Stimulated activated CD4-positive, alpha-beta T cell treated with anti-CD3 and anti-CD28 coated beads, Interleukin-2, amount 100 ng/mL, for 24 hours (primary cell): ENCODE measurements at places on chromosomes 7 and 10.

GRCh38 chr7:51187941-51188340 lies 128.7 kb downstream of the COBL start:
- no peak for DNase-seq

GRCh38 chr7:9890092-9890491 lies 1083.6 kb upstream of the PHF14 start:
- no peak for DNase-seq

DNA sequence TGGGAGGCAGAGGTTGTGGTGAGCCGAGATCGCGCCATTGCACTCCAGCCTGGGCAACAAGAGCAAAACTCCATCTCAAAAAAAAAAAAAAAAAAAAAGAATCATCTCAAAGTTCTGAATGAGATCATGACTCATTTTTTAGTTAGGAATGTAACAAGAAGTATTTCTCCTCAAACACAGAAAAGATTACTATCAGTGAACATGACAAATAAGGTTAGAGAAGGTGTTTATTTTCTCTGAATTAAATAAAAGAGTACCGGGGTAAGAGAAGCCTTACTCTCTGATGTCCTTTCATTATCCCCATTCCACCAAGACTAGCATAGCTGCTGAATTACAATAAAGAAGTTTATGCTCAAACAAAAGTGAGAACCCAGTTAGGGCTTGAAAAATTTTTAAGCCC lies 50.1 kb downstream of the IPMK start:
- no peak for DNase-seq

GRCh38 chr7:18555120-18555519 lies 59.6 kb downstream of the HDAC9 start:
- DNase-seq: no peak

DNA sequence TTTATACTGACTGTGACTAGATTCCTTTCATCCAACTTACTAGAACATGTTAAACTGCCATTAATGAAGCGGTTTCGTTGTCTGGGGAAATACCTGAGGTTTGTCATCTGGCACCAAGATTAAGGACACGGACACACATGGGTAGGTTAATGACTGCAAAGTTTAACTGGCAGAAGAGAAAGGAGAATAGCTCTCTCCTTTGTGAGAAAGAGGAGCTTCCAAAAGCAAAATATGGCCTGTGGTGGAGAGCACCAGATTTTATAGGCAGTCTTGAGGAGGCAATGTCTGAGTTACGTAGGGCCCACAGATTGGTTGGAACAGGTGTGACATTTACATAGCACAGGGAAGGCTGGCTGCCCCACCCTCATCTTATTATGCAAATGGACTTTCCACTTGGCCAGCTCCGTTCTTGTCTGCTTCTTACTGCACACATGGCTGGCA lies 1193.0 kb upstream of the CELF2 start:
- no peak for DNase-seq

DNA sequence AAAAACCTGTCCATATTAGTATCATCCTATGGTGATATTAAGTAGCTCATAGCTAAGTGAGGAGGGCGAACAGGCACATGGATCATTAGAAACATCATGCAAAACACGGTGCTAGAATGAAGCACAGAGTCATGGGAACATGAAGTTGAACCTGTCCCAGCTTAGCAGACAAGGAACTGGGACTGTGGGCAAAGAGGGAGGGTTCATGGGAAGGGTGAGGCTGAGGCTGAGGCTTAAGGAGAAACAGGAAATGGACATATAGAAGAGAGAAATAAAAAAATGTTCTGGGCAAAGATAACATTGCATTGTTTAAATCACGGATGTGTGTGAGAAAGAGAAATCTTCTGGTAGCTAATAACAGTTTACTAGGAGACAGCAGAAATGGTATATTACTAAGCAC lies 708.1 kb downstream of the GRID1 start:
- no peak for DNase-seq

- no peak for DNase-seq
These were observed 1.5 kb upstream of the HECW1 start for GRCh38 chr7:43110791-43111535.

GRCh38 chr7:81430150-81430549 lies 339.7 kb downstream of the HGF start:
- no peak for DNase-seq
